Memory B cell (primary cell): ENCODE measurements at places on chromosomes 2 and 18.

- DNase-seq, result no peak
- no peaks in the 10 kb centered on the region for H3K36me3 ChIP-seq
- no peak overlapping the region for H3K27ac ChIP-seq
- H3K4me1 ChIP-seq, result no peaks in the 10 kb centered on the region
- H3K27me3 ChIP-seq, result peaks cover 18% of the 10 kb centered on the region
These were observed 158.6 kb downstream of the DYSF start for GRCh38 chr2:71611781-71612527.

- H3K27ac ChIP-seq, result peak overlapping the region; percentile 8
- no peak for DNase-seq
- peaks cover 10% of the 10 kb centered on the region for H3K27me3 ChIP-seq
- H3K4me1 ChIP-seq, result peaks cover 3% of the 10 kb centered on the region
- H3K4me3 ChIP-seq, result no peak overlapping the region
These were observed 87.1 kb downstream of the PXDN start for GRCh38 chr2:1656961-1657841.

- no peaks in the 10 kb centered on the region for H3K27me3 ChIP-seq
- H3K4me1 ChIP-seq, result no peaks in the 10 kb centered on the region
- peaks cover 52% of the 10 kb centered on the region for H3K36me3 ChIP-seq
- no peak overlapping the region for H3K4me3 ChIP-seq
- H3K27ac ChIP-seq, result no peak overlapping the region
- DNase-seq, result no peak
These were observed 117.3 kb downstream of the TTC27 start for GRCh38 chr2:32745191-32745590.

GRCh38 chr2:53202063-53202462, 565.5 kb upstream of the CHAC2 start:
- DNase-seq, result no peak
- no peaks in the 10 kb centered on the region for H3K36me3 ChIP-seq
- H3K4me1 ChIP-seq, result no peaks in the 10 kb centered on the region

DNA sequence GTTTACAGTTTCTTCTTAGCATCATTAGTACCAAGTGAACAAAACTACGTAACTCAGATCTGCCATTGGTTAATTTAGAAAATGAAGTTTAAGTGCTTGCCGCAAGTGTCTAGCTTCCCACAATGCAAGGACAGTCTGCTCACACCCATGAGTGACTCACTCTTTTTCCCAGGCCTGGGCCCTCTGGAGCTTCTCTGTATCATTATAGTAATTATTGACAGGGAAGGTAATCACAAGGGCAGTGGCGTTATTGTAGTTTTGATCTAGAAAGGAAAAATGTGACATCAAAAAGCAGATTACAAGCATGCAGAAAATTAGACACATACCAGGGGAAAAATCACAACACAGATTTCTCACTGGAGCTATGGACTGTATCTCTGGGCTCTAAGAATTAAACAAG, 38.5 kb downstream of the NPC1 start:
- H3K4me1 ChIP-seq, result peaks cover 2% of the 10 kb centered on the region
- H3K27ac ChIP-seq, result no peak overlapping the region
- no peak for DNase-seq

- H3K4me1 ChIP-seq, result no peaks in the 10 kb centered on the region
- H3K27me3 ChIP-seq, result peaks cover 8% of the 10 kb centered on the region
These were observed 616.1 kb downstream of the IRS1 start for GRCh38 chr2:226183550-226183949.

DNA sequence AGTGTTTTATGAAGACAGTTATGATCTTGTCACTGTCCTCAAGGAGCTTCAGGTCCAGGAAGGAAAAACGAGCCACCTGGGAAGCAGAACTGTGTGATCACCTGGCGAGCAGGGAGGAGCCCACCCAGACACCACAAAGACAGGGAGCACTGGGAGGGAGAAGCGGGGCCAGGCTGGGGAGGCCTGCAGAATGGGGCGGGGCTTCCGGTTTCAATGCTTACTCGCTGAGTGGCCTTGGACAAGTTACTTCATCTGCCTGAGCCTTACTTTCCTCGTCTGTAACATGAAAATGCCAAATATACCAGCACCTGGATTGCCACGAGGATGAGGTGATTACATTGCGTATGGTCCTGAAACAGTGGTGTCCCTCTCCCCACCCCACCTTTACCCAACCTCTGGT, 227.5 kb downstream of the ANKRD30B start:
- H3K27ac ChIP-seq, result no peak overlapping the region
- no peaks in the 10 kb centered on the region for H3K36me3 ChIP-seq
- no peaks in the 10 kb centered on the region for H3K4me1 ChIP-seq
- no peak overlapping the region for H3K4me3 ChIP-seq
- H3K27me3 ChIP-seq, result no peaks in the 10 kb centered on the region
- no peak for DNase-seq

- no peak for DNase-seq
- H3K27me3 ChIP-seq, result no peaks in the 10 kb centered on the region
- no peak overlapping the region for H3K27ac ChIP-seq
- H3K36me3 ChIP-seq, result peaks cover 43% of the 10 kb centered on the region
These were observed 75.8 kb downstream of the DYNC1I2 start for GRCh38 chr2:171762879-171763573.

DNA sequence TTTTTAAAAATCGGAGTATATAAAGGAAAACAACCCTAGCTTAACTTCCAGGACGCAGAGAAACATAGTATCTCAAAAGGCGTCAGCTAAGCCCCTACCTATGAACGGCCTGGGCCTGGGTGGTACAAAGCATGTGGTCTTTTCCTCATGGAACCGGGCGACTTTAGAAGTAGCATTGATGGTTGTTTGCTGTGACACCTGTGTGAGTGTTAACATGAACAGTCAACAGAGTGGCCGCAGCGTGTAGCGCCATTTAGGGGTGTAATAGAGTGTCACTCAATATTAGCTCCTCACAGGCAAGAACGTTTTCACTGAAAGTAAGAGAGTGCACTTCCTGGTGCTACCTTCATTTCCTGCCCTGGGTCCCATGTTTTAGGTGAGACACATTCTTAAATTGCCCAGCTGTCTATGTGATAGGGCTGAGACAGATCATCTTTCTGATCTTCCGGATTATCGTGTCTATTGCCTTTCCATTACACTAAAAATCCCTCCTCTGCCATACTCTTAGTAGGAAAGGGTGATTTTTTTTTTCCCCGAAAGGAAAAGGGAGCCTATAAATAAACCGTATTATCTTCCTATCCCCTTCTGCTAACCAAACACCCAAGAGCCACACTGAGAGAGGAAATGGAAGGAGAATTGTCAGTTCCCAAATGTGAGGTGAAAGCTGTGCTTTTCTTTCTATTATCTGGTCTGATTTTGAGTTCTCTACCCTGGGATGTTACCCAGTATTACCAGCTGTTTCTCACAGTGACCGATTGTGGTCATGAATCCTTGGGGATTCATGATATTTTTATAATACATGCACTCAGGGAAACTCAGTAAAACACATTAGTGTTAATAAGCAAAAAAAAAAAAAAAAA, 1.3 kb downstream of the GORASP2 start:
- peaks cover 23% of the 10 kb centered on the region for H3K4me1 ChIP-seq
- peaks cover 4% of the 10 kb centered on the region for H3K36me3 ChIP-seq
- peak overlapping the region; percentile 81 for H3K27ac ChIP-seq
- peak; percentile 51 for DNase-seq

DNA sequence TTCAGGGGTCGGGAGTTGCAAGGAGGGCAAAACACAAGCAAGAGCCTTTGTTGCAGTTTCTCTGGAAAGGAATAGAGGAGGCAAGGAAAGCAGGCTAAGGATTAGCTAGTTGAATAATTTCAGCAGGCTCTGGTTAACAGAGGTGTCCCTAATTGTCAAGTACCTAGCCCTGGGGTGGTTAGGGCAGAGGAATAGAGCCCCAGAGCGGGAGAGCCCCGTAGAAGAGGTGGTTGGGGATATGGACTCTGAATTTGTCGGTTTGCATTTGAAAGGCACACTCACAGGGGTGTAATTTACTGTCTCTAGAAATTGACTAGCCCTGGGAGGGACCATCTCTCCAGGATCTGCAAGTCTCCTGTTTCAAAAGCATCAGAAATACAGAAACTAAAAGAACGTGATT, 1030.2 kb downstream of the TMEM182 start:
- H3K4me3 ChIP-seq, result no peak overlapping the region
- no peak for DNase-seq
- H3K36me3 ChIP-seq, result no peaks in the 10 kb centered on the region
- no peaks in the 10 kb centered on the region for H3K4me1 ChIP-seq

- DNase-seq, result no peak
- H3K4me1 ChIP-seq, result no peaks in the 10 kb centered on the region
- no peak overlapping the region for H3K27ac ChIP-seq
- peaks cover 5% of the 10 kb centered on the region for H3K27me3 ChIP-seq
- no peak overlapping the region for H3K4me3 ChIP-seq
These were observed 66.7 kb upstream of the SH3BP4 start for GRCh38 chr2:234885118-234885517.

DNA sequence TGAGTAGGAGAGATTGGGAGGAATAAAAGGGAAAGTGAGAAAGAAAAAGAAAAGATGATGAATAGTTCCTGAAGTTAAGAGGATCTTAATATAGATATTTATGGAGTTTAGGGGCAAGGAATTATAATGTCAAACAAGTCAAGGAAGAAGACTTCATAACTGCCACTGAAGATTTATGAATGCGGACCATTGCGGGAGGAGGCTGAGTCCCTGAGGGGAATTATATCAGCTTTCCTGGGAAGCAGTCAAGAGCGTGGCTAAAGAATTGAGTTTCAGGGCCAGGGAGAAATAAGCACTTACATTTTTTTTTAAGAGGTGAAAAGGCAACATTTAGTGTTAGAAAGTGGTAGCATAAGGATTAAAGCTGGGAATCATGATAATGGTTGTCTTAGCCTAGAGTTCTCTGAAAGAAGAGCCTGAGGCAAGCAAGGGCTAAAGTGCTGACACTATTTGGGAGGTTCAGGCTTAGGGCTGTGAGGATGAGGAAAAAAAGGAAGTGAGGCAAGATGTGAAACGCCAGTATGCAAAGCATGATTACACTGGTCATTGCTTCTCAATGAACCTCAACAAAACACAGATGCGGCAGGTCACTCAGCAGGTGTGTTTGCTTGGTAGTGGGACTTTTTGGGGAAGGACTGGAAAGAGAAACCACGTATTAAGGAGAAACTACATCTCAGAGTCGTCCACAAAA, 217.1 kb downstream of the SLC4A3 start:
- no peak overlapping the region for H3K27ac ChIP-seq
- no peak overlapping the region for H3K4me3 ChIP-seq
- no peaks in the 10 kb centered on the region for H3K36me3 ChIP-seq
- H3K4me1 ChIP-seq, result peaks cover 8% of the 10 kb centered on the region
- no peak for DNase-seq

DNA sequence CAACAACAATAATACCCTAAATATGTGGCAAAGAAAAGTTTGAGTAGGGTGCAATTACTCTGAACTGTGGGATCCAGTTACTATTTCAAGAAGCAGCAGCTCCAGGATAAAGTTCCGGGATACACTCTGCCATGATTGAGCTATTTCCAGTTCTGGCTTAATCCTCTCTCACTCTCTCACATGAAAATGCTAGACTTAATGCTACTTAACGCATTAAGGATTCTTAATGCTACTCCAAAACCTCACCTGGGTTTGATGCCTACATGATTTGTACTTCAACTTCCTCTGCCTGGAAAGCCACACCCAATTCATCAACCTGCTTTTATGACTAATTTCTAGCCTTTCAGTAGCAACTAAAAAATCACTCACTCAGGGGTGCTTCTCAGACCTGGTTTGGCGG, 151.1 kb upstream of the HNMT start:
- H3K4me1 ChIP-seq, result no peaks in the 10 kb centered on the region
- H3K4me3 ChIP-seq, result no peak overlapping the region
- no peak overlapping the region for H3K27ac ChIP-seq
- H3K36me3 ChIP-seq, result no peaks in the 10 kb centered on the region
- DNase-seq, result no peak

DNA sequence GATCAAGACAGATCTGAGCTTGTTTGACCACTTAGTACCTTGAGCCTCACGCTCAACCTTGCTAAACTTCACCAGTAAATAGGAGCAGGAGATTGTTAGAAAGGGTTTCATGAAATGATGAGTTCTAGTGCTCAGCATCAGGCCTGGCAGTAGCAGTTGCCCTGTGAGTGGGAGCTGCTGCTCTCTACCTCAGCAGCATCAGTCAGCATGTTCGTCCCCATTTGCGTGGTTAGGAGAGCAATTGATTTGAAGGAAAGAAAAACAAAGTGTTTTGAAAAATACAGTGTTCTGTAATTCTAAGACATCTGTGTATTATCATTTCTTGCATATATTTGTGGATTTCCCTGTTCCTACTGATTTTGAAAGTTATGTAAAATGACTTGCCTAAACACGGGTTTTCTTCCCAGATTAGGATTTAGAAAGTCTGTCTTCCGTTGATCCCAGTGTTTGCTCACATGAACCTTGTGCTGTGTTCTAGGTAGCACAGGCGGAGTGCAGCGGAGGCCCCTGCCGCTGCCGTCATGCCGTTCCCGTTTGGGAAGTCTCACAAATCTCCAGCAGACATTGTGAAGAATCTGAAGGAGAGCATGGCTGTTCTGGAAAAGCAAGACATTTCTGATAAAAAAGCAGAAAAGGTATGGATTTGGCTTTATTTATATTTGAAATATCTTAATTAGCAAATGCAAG, 47.0 kb downstream of the CAB39 start:
- H3K4me1 ChIP-seq, result peaks cover 31% of the 10 kb centered on the region
- peak overlapping the region; percentile 83 for H3K27ac ChIP-seq
- DNase-seq, result no peak
- H3K36me3 ChIP-seq, result peaks cover 23% of the 10 kb centered on the region
- no peak overlapping the region for H3K4me3 ChIP-seq

DNA sequence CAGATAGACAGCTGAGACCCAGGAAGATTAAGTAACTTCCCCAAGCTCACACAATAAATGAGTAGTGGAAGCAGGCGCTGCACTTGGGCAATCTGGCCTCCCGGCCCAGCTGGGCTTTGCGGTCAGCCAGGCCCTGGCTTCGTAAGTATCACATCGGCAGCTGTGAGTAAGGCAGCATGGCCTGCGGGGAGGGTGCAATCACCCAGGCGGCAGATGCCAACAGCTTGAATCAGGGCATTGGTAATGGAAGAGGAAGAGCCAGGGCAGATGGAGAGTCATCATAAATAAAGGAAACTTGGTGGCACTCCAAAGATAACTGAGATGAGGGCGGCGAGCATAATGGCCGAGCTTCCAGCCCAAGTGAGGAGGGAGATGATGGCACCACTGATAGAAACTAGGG, 217.9 kb upstream of the PID1 start:
- peaks cover 15% of the 10 kb centered on the region for H3K27me3 ChIP-seq
- no peak overlapping the region for H3K4me3 ChIP-seq
- peaks cover 4% of the 10 kb centered on the region for H3K36me3 ChIP-seq
- H3K27ac ChIP-seq, result no peak overlapping the region
- H3K4me1 ChIP-seq, result no peaks in the 10 kb centered on the region

GRCh38 chr18:53458944-53459580, 765.4 kb downstream of the MBD2 start:
- no peak overlapping the region for H3K27ac ChIP-seq
- H3K4me3 ChIP-seq, result no peak overlapping the region
- no peaks in the 10 kb centered on the region for H3K36me3 ChIP-seq
- no peaks in the 10 kb centered on the region for H3K4me1 ChIP-seq
- no peaks in the 10 kb centered on the region for H3K27me3 ChIP-seq
- no peak for DNase-seq

DNA sequence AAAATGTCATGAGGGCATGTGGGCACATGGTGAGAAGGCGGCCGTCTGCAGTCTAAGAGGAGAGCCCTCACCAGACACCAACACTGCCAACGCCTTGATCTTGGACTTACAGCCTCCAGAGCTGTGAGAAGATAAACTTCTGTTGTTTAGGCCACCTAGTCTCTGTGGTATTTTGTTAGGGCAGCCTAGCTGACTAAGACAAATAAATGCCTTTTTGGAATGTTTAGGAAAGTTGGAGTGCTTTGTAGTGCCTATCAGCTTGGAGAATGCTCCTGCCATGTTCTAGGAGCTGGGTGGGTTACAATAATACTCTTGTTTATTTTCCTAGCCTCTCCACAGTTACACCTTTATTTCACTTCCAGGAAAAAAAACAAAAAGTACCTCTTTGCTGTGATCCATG, 92.0 kb downstream of the SPP2 start:
- no peak overlapping the region for H3K4me3 ChIP-seq
- no peak overlapping the region for H3K27ac ChIP-seq
- no peaks in the 10 kb centered on the region for H3K36me3 ChIP-seq
- peaks cover 25% of the 10 kb centered on the region for H3K27me3 ChIP-seq
- H3K4me1 ChIP-seq, result peaks cover 3% of the 10 kb centered on the region
